Right ventricle myocardium inferior (tissue), 1 donor: ENCODE measurements at places on chromosomes 2 and 18. TPM values are rescaled to one million over a fixed set of nuclear protein-coding genes. Genes with fewer than 3 reads are reported as not detected.

Gene SYT4
- 1.2 TPM for total RNA-seq

DNA sequence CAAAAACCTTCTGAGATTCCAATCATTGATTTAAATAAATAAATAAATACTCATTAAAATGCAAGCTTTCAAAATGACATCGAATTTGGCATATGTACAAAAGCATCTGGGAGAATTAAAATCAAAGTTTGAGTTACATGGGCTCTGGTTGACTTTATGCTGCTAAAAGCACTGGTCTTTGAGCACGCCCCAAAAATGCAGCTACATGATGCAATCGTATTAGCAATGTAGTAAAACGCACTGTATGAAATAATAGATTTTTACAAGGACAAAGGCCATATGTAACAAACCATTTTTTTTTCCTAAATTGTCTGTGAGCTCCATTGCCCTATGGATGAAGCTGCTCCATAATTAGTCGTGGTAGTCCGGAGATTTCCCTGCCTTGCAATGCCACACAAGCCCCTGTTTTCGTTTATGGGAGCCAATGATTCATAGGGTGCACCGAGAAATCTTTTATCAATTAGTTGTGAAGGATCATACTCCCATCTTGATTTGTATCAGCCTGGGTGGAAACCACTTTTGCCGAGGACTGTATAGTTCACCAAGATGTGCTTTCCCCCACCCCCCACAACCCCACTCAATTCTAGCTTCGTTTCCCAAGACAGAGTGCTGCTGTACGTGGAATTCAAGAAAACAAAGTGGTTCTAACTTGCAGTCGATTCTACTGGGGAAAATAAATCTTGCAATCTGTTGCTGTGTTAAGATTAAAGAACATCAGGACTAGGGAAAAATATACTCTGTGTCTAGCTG, 268.4 kb downstream of the IRS1 start:
- DNase-seq = no peak

DNA sequence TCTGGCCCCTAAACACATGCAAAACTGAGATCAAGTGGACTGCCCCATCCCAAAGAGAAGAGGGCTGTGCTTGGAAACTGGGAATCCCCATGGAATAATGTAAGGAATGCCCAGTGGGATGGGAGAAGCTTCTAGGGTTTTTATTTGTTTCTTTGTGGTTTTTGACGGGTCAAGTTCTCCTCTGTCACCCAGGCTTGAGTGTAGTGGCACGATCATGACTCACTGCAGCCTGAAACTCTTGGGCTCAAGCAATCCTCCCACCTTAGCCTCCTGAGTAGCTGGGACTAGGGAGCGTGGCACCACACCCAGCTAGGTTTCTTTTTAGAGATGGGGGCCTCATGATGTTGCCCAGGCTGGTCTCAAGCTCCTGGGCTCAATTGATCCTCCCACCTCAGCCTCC, 101.7 kb upstream of the ZSWIM2 start:
- no peak for DNase-seq

DNA sequence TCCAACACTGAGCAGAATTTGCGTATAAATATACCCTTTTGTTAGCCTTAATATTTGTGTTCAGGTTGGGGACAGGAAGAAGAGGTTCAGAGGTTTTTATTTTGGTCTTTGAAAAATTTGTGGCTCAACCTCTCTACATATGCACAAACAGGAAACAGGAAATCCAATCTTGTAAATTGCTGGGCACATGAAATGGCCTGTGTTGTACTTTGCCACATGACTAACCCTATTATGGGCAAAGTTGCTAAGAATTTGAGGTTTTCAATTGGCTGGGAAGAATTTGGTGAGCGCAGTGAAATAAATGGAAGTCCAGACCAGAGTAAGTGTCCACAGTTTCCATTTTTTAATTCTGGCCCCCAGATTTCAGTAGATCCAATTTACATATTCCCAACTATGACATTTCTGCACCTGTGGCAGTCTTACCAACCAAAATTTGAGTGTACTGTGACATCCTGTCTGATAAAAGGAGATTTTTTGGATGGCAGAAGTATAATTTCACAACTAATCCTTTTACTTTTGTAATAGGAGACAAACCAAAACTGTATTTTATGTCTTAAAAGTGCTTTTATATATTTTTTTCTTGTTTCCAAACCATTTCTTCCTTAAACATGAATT, 63.6 kb downstream of the COX7A2L start:
- DNase-seq = no peak

Gene DNAH7
- 0.05 TPM for total RNA-seq

- no peak for DNase-seq
Measured at GRCh38 chr2:195471163-195471562, 185.9 kb upstream of the SLC39A10 start.

- no peak for DNase-seq
Measured at GRCh38 chr2:25939257-25939668, 43.0 kb downstream of the KIF3C start.

- DNase-seq = no peak
Measured at GRCh38 chr18:2994603-2995432, 18.1 kb downstream of the LPIN2 start.

Gene FKBP7
- 9.3 TPM for total RNA-seq

Gene PFN4
- total RNA-seq = 0.32 TPM

- DNase-seq = no peak
Measured at GRCh38 chr2:58137856-58138255, 91.2 kb downstream of the VRK2 start.

Gene DSEL
- 2.1 TPM for total RNA-seq

GRCh38 chr2:23241611-23242245, 143.3 kb upstream of the KLHL29 start:
- no peak for DNase-seq

DNA sequence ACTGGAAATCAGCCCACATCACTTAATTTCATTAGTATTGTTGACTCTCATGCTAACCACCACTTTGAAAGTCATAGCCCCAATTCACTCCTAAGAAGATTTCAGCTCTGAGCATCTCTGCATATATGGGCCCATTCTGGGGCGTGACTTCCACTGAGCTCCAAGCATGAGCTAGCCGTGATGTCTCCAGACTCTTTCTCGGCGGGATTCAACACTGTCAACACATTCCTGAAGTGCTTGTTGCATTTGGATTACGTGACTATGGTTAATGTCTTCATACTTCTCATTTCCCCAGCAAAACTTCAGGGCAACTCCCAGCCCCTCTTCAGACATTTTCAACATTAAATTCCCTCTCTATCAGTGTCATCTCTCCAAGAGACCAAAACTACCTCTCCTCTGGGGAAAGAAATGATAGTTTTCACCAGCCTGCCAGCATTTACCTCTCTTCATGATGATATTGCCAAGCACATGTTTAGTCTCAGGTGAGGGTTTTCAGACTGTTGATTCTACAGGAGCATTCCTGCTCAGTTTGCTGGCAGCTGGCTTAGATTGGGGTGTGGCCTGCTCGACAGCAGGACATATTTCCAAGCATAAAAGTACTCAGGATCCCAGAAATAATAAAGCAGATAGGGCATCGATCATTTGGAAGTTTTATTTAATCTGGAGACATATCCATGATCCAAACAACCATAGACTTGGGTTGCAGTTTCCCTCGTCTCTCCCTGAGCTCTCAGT, 81.7 kb downstream of the FEZ2 start:
- no peak for DNase-seq

Gene STPG4
- not detected for total RNA-seq

GRCh38 chr2:64128943-64129391, 15.3 kb downstream of the PELI1 start:
- no peak for DNase-seq

DNA sequence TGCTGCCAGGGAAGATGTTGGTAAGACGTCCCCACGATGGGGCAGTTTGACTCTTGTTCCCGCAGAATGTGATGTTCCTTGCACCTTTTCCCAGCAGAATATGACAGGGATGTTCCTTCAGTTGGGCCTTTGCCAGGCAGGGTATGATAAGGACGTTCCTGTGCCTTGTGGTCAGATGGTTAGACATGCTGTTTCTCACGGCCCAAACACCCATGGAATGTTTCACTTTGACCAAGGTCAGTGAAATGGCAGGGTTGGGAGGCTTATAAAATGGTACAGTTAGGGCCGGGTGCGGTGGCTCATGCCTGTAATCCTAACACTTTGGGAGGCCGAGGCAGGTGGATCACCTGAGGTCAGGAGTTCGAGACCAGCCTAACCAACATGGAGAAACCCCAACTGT, 40.3 kb upstream of the YPEL5 start:
- DNase-seq = no peak

Gene TMEM198
- 2.7 TPM for total RNA-seq

DNA sequence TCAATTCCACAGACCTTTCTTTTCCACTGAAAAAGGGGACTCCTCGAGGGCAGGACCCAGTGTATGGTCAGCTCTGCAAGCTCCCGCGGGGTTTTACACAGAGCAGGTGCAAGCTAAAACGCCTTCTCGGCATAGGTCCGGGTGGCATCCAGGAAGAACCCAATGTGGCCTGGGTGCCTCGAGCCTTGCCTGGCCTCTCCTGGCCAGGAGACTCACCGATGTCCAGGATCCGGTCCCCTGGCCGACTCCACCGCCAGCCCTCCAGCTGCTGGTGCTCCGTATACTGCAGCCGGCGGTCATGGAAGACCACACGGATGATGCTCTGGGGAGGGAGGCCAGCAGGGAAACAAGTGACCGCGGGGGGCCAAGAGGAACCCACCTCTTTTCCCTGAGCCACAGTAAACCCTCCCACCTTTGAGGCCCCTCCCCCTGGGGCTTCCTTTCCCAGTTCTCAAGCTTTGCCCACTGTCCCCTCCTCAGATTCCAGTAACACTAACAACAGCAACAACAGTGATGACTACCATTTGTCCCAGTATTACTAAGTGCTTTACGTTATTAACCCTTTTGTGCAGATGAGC, 36.1 kb downstream of the TFCP2L1 start:
- DNase-seq = no peak

GRCh38 chr18:78625847-78626246, 353.8 kb upstream of the SALL3 start:
- no peak for DNase-seq

GRCh38 chr18:58103339-58103985, 59.4 kb downstream of the NEDD4L start:
- no peak for DNase-seq

- no peak for DNase-seq
Measured at GRCh38 chr2:69151931-69152330, 139.0 kb downstream of the ANTXR1 start.

GRCh38 chr2:216820709-216821108, 39.2 kb downstream of the TNP1 start:
- no peak for DNase-seq

Gene ATP6V1B1
- total RNA-seq = not detected

DNA sequence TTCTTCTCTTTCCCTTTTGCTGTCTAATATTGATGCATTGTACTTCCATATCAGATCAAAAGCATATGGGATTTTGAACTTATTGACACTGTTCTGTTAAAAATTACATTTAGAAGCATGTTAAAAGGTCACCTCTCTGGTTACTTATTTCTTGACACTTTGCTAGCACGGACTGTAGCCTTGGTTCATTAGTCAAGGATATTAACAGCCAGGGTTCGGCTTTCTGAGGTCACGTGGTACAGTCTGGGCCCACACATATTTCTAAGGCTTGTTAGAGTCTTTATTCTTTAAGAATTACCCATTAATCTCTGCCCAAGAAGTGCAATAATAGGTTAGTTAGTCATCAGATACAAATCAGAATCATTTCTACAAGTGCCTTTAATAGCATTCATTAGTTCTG, 1035.8 kb upstream of the FANCL start:
- no peak for DNase-seq

Gene CXCR1
- total RNA-seq = 1.1 TPM

GRCh38 chr18:49561289-49562193, at the start of gene LIPG:
Gene LIPG, plus strand, starts transcription at chr18:49562057. Its CDS starts 252 bp downstream, at chr18:49562309.
- no peak for DNase-seq

GRCh38 chr2:54635554-54636152, 87.8 kb upstream of the EML6 start:
- no peak for DNase-seq

Gene ALK
- total RNA-seq = 0.08 TPM

GRCh38 chr18:23259701-23260681, 124.7 kb downstream of the CABLES1 start:
- peak; percentile 89 for DNase-seq

Gene KLHL41
- total RNA-seq = 159 TPM

DNA sequence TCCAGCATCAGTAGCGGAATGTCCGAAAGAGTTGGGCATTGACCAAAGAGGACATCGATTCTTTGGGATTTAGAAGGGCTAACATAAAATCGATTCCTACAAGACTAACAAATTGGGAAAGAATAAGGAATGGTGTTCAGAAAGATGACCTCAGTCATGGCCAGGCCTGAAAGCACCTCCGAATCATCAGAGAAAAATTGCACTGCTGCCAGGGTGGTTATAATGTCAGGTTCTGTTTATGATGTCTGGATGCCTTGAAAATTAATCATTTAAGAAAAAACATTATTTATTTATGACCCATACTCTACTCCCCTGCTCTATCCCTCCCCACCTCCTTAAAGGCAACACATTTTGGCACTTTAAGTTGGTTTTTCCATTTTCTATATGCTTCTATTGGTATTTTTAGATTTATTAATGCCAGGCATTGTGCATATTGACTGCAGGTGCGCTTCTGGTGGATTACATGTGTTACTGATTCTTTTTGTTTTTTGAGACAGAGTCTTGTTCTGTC, 104.7 kb downstream of the MYCN start:
- no peak for DNase-seq

GRCh38 chr2:17160594-17160993, 357.6 kb downstream of the RAD51AP2 start:
- no peak for DNase-seq

DNA sequence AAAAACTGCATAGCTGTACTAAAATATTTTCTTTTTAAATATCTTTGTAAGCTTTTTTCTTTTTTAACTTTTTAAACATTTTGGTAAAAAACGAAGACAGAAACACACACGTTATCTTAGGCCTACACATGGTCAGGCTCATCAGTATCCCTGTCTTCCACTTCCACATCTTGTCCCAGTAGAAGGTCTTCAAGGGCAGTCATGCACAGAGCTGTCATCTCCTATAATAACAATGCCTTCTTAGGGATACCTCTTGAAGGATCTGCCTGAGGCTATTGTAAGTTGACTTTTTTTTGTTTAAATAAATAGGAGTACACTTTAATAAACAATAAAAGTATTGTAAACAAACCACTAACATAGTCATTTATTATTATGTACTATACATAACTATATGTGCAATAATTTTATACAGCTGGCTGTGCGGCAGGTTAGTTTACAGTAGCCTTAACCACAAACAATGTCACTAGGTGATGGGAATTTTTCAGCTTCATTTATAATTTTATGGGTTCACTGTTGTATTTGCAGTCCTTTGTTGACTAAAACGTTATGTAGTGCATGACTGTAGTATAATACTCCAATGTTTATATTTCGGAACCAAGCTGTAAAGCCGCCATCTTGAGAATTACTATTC, 124.4 kb downstream of the MAP4K4 start:
- no peak for DNase-seq

GRCh38 chr2:25323042-25323514, 18.6 kb downstream of the DNMT3A start:
- no peak for DNase-seq
